ENCODE measurements at places on chromosomes 7 and 10.

DNA sequence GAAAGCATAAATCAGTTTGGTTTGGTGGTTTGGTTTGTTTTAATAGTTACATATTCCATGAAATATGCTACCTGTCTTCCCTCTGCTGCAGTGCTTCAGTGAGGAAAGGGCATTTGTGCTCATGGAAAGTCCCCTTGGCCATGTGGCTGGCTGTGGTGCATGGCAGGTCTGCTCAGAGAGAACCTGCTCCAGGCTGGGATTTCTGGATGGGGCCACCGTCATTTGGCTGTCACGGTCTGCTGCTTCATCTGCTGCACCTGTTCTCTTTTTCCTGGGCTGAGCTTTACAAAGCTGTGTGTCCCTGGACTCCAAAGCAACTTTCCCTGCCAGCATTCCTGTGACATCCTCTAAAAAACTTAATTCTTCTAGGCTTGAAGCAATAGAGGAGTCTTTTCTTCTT, 8.9 kb downstream of the CDK14 start:
- no peak for DNase-seq

- no peak for DNase-seq
Measured at GRCh38 chr10:129683519-129683918, 216.5 kb downstream of the MGMT start.

- DNase-seq, result no peak
Measured at GRCh38 chr7:79180533-79180932, 272.9 kb downstream of the MAGI2 start.

DNA sequence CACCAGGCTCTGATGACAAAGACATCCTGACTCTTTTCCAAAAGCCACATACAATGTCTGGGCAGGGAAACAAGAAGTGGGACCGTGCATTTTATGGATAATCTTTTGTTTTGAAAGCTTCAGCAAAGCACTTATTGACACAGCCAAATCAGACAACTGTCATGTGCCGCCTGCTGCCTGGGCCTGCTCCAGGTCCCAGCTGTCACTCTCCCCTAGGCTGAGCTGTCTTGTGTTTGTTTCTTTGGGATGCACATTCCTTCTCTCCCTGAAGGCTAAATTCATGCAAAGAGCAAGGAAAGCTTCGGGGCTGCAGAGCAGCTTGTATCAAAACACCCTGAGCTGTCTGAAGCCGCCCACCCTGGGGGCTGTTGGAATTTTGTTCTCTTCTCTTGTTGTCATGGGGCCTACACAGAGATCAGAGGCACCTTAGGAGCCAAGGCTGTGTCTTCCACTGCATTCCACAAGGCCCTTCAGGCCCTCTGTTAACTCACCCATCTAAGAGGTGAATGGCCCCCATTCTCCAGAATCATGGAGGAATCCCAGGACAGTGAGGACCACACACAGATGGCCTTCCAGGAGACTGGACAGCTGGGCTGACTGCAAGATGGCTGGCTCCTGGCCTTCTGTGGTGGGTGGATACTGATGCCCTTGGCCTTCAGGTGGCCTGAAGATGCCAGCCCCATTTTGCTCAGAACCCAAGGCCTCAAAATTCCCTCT, 17.8 kb upstream of the SLC18A2 start:
- no peak for DNase-seq

GRCh38 chr7:38413784-38414183, 140.3 kb upstream of the TARP start:
- DNase-seq, result no peak

DNA sequence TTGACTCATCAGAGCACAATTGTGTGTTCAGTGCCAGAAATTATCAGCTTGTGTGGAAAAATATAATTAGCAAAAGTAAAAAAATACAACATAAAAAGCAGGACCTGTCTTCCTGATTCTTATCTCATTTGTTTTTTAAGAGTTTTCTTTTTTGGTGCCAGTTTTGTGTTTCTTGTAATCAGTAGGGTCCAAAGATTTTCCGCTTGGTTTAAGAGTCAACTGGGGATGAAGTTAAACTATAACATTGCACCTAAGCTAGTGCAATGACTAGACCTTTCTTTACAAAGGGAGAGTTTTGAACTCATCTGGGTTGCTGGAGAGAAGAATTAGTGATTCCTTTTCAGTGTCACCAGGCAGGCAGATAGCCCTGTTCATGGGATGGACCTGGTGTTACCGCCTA, 113.4 kb downstream of the PLPP4 start:
- DNase-seq, result no peak

- no peak for DNase-seq
Measured at GRCh38 chr10:75049316-75050148, 61.9 kb upstream of the SAMD8 start.

GRCh38 chr7:10643545-10643944, 330.1 kb upstream of the PHF14 start:
- no peak for DNase-seq

GRCh38 chr7:105205592-105206237, 183.0 kb downstream of the SRPK2 start:
- DNase-seq, result no peak

- no peak for DNase-seq
Measured at GRCh38 chr10:63994371-63994770, 473.2 kb downstream of the REEP3 start.

- DNase-seq, result no peak
Measured at GRCh38 chr7:150003304-150003810, 129.6 kb downstream of the ATP6V0E2 start.

DNA sequence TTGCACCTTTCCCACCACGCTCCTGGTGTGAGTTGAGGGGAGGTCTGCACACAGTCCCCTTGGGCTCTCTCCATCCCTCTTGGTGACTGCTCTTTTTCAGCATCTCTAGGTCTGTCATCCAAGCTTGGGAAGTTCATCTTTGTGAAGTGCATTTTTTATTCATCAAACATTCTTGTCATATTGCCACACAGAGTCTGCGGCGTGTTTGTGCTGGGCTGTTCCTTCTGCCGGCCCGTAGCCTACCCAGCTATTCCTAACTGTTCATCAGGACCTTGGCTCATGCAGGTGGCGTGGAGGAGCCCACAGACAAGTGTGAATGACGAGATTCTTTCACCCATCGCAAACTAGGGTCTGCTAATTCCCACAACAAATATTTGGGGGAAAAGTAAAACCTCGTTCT, 164.8 kb downstream of the RTKN2 start:
- DNase-seq, result no peak

DNA sequence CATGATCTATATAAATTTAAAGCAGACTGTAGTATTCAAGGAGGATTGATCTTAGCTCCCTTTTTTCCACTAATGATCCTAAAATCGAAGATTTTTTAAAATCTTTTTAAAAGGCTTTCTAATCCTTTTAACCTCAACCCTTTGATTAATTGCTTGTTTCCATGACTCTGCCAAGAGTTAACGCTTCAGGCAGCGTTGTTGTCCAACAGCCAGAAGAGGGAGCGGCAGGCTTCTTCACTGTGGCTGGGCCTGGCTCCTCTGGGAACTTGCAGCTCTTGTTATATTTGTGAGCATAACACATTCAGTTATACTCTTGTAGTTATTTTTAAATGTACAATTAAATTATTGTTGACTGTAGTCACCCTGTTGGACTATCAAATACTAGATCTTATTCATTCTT, 26.3 kb downstream of the CRCP start:
- DNase-seq, result no peak

GRCh38 chr7:73890555-73891147, 29.7 kb downstream of the TMEM270 start:
- DNase-seq, result no peak

GRCh38 chr10:16910793-16911164, 93.6 kb upstream of the RSU1 start:
- DNase-seq, result no peak

DNA sequence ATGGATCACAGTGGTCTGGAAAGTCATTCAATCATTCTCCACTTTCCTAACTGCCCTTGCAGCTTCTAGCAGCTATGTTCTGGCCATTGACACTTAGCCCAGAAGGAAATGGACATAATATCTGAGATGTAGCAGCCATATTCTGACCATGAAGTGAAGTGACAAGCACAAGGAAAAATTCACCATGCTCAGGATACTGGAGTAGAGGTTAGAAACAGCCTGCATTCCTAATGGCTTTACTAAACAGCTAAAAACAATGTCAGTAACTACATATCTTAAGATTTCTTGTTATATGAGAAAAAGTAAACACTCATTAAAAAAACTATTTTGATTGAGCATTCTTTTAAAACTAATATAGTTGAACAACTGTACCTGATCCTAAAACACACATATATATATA, 443.8 kb downstream of the MAGI2 start:
- no peak for DNase-seq

GRCh38 chr7:44068054-44068453, 2.7 kb upstream of the PGAM2 start:
- no peak for DNase-seq

GRCh38 chr10:122419016-122419415, 35.4 kb upstream of the ARMS2 start:
- no peak for DNase-seq

DNA sequence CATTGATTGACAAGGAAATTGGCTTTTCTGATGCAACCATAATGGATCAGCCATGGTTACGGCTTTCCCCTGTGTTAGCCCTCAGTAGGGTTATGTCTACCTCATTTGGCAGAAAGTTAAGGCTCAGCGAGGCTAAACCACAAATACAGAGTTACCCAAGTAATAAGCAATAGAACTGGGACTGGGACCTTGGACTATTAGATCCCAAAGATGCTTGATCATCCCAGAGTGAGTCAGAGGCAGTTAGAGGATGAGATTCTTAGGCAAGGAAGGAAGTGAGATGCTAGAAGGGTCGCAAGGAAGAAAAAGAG, 401.4 kb downstream of the TNS3 start:
- DNase-seq, result no peak

GRCh38 chr10:2936816-2937215, 130.5 kb upstream of the PFKP start:
- DNase-seq, result no peak

- no peak for DNase-seq
Measured at GRCh38 chr7:94875201-94875600, 32.2 kb upstream of the PPP1R9A start.
